ENCODE measurements at places on chromosomes 3 and 15.

DNA sequence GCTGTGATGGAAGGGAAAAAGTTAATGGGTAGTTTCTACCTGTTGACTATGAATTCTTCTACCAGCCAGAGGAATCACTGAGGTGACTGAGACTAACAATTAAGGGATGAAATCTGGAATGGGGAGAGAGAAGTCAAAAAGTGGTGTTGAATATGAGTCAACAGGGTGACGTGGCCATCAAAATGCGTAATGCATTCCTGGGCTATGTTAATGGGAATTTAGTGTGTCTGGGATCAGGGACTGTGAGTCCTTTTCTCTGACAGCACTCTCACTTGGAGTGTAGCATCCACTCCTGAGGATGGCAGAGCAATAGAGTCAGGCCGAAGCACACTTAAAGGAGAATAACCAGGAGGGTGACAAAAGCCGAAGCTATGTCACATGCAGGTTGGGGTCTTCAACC lies 60.4 kb downstream of the MESD start:
- no peak for DNase-seq

DNA sequence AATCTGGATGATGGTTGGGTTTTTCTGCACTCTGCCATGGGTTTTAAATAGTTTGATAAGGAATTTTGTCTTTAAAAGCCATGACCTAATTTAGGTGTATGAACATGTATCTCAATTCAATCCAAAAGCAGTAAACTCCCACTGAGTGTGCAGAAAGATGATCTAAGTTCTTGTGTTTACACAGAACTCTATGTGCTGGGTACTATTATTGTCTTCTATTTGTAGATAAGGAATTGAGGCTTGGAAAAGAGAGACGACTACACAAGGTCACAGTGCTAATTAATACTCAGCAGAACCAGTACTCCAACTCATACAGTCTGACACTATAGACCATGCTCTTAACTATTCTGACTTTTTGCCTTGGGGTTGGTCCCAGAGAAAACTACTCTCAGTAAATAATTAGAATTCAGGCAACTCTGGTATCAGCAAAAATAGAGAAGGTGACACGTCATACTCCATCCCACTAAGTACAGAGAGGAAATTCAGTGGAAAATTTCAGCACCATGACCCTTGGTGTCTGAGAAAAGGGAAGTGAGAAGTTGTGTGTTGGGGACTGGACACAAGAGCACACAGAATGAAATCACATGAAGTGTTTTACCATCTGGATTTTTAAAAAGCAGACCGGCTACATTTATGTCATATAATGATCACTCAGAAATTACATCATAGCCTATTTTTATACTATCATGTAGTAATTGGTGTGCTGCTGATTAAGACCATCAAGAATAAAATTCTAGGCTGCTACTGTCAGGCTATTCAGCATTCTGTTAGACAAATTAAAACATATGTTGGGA lies 18.3 kb upstream of the MYH15 start:
- peak; percentile 94 for DNase-seq

DNA sequence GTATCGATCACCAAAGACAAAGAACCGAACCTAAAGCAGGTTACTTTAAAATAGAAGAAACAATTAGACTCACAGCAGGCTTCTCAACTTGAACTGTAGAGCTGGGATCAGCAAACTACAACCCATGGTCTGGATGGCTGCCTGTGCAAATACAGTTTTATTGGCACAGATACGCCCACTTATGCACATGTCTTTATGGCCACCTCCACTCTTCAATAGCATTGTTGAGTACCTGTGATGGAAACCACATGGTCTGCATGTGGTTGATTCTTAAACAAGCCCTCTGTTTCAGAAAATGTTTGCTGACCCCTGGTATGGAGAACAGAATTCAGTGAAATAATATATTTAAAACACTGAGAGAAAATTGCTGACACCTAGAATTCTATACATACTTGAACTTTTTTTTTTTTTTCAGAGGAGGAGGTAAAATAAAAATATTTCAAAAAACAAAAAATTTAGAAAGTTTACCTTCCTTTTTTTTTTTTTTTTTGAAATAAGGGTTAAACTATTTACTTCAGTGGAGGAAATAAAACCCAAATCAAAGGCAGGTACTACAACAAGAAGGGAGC lies 263.8 kb upstream of the ATP10A start:
- DNase-seq, result no peak

DNA sequence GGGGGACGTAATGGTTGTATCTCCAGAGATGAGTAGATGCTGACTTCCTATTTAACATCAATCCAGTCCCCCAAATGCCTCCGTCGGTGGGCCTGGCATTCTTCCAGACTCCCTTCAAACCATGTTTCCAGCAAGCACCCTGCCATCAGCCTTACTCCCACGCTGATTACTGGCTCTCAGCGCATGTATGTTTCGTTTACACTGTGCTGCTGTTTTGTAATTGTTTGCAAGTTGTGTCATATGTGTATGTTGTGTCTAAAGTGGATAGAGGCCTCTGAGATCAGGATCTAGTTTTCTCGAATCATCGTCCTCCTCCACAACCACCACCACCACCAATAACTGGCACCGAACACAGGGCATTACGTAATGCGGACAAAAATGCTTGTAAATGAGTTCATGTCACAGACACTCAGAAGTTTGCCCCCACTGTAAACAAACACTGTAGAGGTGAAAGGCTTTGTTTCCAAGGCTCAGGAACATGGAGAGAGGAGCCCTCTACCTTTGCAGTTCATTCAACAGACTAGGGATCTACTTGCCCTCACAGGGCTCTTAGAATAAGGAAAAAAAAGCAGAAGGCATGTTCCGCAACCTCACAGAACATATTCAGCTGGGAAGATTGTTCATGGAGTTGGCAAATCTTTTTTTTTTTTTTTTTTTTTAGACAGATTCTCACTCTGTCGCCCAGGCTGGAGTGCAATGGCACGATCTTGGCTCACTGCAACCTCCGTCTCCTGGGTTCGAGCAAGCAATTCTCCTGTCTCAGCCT lies 46.1 kb upstream of the SEMA4B start:
- peak; percentile 42 for DNase-seq

DNA sequence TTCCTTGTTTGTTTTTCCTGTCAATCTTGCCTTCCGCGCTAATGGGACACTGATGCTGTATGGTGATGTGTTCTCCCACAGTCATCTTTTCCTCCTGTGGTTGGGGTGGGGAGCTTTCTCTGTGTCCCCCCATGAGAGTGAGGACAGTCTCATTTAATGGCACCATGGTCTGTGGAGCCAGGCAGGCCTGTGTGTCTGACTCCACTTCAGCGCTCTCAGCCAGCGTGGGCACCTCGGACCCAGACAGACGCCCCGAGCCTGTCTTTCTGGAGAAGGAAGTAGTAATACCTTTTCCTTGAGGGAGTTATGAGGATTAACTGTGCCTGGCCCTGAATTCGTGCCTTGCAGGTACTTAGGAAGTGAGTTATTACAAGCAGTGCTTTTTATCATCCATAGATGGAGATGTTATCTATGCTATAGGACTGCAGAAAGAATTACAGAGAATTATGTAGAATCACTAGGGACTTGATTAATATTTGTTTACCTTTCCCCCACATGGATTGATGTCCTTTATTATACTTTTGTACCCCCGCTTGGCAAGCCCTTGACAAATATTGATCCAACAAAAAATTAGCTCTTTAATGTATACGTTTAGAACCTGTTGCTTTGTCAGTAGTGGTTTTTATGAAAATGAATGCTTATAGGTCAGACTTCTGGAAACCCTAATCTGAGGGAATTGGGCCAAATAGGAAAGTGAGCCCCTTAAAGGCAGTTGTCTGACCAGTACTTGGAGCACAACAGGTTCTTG lies 152.4 kb downstream of the PGPEP1L start:
- no peak for DNase-seq

DNA sequence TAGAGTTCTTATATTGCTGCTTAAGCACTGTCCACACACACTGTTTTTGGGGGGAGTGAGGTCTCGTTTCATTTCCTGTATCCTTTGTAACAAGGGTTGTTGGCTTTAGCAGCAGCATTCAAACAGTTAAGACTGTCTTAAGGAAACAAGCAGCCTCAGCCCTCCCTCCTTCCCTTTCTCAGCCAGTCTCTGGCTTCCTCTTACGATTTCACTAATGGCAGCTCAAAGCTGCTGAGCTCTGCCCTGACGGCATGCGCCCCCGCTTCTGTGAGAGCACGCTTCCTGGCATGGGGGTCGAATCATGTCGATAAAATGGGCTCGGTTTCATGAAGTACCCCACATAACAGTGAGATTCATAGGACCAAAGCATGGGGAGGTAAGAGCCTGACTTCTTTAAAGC lies 105.0 kb downstream of the KLHL25 start:
- peak; percentile 91 for DNase-seq

- no peak for DNase-seq
These were observed 291.0 kb upstream of the SATB1 start for GRCh38 chr3:18716101-18716500.

DNA sequence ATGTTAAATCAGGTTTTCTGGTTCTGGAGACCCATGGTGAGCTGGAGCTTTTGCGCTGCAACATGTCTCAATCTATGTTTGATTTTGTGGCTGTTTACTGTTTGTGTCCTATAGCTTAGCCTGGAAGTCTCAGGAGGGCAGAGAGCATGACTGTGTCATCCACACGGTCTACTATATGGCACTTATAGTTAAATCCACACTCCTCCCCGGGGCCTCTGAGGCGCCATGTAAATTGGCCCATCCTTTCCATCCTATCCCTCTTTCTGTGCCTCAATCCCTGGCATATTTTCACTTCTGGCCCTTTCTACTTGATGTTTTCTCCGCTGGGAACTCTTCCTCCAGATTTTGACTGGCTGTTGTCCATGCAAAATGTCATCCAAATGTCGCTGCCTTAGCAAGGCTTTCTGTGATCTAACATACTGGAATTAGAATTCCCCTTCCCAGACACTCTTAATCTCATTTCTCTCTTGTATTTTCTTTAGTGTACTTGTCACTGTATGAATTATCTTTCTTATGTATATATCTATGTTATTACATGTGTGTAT lies 560.8 kb upstream of the RGMA start:
- DNase-seq, result no peak

DNA sequence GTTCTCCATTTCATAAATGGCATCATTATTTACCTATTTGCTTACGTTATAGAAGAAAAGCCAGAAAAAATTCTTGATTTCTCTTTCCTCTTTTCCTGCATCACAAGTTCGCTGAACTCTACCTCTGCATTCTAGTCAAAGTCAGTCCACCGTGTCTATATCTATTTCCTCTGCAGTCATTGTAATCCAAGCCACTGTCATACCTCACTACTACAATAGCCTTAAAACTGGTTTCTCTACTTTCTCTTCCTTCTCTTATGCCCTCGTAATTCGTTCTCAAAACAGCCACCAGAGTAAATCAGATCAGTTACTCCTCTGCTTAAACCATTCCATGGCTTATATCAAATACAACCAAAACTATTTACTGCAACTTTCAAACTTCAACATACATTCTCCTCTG lies 13.4 kb upstream of the FAM81A start:
- no peak for DNase-seq

DNA sequence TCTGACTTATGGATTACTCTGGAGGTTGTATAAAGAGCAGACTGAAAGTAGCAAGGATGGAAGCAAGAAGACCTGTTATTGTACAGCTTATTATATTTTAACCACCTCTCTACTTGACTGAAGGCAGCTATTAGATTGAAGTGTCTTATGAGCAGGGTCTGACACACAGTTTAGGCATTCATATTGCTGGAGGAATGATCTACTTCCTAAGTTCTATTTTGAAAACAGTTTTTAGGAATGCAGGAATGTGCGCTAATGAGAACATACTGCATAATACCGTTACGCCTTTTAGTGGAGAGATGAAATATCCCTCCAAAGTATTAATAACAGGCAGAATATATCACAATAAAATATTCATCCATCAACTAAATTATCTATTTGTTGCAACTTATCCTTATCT lies 193.3 kb downstream of the ISL2 start:
- no peak for DNase-seq

DNA sequence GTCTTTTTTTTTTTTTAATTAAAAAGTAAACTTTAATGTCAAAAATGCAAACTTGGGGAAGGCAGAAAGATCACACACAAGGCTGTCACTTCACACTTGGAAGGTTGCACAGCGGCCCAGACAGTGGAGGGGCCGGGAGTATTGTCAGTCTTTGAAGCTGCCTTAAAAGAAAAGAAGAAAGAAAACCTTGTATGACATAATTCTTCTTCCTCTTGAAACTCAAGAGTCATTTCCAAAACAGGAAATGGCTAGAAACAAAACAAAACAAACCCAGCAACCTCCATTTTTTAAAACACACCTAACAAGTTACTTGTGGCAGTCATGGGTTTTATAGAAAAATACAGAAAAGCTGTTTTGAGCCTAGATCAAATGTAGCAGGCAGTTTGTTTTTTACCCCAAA lies 68.1 kb upstream of the MAGI1 start:
- DNase-seq, result no peak

DNA sequence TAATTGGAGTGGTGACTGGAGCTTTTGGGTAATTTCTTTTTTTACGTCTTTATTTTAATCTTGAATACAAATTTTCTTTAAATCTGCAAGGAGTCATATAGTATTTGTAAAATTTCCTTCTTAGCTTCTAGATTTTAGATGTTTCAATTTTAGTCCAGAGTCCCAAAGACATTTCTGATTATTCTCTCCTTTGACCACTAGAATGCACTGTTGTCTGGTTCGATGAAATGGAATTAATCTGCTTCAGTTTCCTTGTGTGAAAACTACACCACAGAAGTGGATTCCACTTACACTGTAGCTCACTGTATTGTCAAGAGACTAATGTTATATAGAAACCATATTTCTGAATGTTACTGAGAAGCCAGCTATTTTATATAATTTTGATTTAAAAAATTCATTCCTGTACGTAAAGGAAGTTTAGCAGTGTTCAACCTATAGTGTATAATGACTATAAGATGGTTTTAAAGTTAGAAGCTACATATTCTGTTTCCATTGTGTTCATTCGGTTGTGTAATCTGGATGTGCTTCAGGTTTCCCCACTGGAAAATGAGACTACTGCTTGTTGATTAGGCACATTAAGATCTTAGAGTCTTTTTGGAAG lies 6.1 kb downstream of the GRAMD1C start:
- peak; percentile 23 for DNase-seq
